MCF 10A (cell line): ENCODE measurements at places on chromosomes 4 and X.

GRCh38 chrX:18016941-18017340, 155.8 kb upstream of the RAI2 start:
- no peak for DNase-seq

DNA sequence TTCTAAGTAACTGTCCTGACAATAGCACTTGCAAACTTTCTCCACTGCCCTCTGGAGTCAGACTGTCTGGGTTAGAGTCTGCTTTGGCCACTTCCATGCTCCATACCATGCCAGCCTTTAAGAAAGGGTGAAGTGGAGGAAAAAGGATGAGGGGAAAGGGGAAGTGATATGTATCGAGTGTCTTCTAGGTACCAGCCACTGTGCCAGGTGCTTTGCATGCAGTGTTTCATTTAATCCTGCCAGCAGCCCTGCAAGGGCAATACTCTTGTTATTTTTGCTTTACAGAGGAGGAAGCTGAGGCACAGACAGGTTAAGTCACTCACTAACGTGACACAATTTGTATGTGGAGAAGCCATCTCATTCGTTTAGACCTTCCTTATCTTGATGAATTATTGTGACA, 55.6 kb downstream of the RTL9 start:
- no peak for DNase-seq

- DNase-seq, result peak; percentile 19
Measured at GRCh38 chrX:134948333-134949241, 42.2 kb upstream of the SMIM10 start.

GRCh38 chrX:11261260-11261659, 32.0 kb upstream of the AMELX start:
- DNase-seq, result peak; percentile 24

- peak; percentile 41 for DNase-seq
Measured at GRCh38 chr4:98661371-98662054, 3.1 kb upstream of the TSPAN5 start.
